Hematopoietic multipotent progenitor cell treated with erythropoietin and hydrocortisone succinate and interleukin-3 and kit ligand, for 8 days (in vitro differentiated cells): ENCODE measurements at places on chromosomes 7 and 10.

- peak; percentile 61 for DNase-seq
Observed at GRCh38 chr10:96587264-96588059, 650 bp upstream of the TM9SF3 start.

GRCh38 chr7:130490311-130490791 lies 1.5 kb upstream of the MEST start:
- DNase-seq, result no peak

DNA sequence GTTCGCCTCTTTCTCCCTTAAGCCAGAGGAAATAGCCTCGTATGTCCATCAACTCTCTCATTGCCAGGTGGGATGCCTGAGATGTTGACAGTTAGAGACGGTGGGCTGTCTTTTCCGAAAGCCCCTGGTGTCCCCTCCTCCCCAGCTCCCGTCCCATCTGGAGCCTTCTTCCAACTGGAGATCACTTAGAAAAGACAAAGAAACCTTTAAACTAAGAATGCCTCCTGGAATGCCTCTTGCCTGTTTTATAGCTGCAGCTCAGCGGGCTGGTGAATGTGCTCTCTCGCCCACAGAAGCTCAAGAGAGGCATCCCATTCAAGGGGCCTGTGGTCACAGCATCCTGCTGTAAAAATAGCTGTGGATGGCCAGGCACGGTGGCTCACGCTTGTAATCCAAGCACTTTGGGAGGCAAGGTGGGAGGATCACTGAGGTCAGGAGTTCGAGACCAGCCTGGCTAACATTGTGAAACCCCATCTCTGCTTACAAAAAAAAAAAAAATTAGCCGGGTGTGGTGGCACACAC lies 5.2 kb upstream of the MYL10 start:
- no peak for DNase-seq

- DNase-seq, result no peak
Observed at GRCh38 chr7:138435231-138435919, 24.7 kb upstream of the TRIM24 start.

DNA sequence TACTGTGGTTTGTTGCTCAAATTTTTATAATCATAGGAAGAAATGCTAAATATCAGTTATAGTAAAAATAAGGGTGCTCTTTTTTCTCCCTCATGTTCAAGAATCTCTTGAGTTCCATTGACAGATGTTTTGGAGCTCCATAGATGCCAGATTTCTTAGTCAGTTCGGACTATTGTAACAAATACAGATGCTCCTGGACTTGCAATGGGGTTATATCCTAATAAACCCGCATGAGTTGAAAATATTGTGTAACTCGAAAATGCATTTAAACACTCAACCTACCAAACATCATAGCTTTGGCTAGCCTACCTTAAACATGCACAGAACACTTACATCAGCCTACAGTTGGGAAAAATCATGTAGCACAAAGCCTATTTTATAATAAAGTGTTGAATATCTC lies 100.7 kb upstream of the CSTF2T start:
- no peak for DNase-seq

DNA sequence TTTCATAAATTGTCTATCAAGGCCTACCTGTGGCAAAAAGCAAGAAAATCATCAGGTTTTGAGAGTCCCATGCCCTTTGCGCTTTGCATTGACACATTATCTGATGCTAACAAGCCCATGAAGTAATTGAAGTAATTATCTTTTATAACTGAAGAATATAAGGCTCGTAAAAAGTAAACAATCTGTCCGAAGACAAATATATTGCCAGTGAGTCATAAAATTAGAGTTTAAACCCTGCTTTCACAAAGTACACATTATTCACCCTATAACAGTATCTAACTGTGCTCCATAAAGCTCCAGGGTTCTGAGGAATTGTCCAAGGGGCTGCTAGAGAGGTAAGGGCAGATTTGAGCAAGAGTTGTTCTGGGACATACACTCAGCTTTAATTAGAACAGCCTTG lies 102.3 kb upstream of the PPP1R3A start:
- DNase-seq, result no peak

DNA sequence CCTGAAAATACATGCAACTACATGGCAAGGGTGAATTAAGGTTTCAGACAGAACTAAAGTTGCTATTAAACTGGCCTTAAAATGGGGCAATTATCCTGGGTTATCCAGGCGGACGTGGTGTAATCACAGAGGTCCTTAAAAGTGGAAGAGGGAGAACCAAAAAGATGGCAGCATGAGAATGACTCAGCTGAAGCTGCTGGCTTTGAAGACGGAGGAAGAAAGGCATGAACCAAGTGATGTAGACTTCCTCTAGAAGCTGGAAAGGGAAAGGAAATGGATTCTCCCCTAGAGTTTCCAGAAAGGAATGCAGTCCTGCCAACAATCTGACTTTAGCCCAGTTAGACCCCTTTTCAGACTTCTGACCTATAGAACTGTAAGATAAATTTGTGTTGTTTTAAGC lies 27.0 kb upstream of the UBN2 start:
- no peak for DNase-seq

DNA sequence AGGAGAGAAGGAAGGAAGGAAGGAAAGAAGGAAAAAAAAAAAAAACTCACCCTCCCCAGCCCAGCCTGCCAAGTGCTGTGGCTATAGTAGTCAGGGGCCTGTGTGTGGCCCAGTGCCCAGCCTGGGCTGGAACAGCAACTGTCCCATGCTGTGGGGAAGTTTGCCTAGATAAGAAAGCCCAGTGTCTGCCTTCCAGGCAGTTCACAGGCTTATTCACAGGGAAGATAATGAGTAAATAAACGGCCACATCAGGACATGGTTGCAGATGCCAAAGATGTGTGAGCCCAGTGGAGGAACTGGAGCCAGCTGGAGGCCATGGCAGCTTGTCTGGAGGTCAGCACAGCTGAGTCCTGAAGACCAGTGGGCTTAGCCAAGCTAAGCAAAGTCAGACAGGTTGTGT lies 132.4 kb upstream of the FOXK1 start:
- peak; percentile 96 for DNase-seq

GRCh38 chr7:935164-935873 lies 19.2 kb downstream of the ADAP1 start:
- DNase-seq, result no peak

GRCh38 chr7:51187941-51188340 lies 128.7 kb downstream of the COBL start:
- DNase-seq, result no peak

- DNase-seq, result peak; percentile 87
Observed at GRCh38 chr7:1566687-1567048, 3.2 kb downstream of the PSMG3 start.

- DNase-seq, result peak; percentile 35
Observed at GRCh38 chr10:3784510-3785250, at the start of gene KLF6. Gene KLF6 (minus strand): TSS chr10:3785209. CDS start chr10:3785014, 195 bp downstream.

- no peak for DNase-seq
Observed at GRCh38 chr7:70098133-70098561, 499.9 kb downstream of the AUTS2 start.

DNA sequence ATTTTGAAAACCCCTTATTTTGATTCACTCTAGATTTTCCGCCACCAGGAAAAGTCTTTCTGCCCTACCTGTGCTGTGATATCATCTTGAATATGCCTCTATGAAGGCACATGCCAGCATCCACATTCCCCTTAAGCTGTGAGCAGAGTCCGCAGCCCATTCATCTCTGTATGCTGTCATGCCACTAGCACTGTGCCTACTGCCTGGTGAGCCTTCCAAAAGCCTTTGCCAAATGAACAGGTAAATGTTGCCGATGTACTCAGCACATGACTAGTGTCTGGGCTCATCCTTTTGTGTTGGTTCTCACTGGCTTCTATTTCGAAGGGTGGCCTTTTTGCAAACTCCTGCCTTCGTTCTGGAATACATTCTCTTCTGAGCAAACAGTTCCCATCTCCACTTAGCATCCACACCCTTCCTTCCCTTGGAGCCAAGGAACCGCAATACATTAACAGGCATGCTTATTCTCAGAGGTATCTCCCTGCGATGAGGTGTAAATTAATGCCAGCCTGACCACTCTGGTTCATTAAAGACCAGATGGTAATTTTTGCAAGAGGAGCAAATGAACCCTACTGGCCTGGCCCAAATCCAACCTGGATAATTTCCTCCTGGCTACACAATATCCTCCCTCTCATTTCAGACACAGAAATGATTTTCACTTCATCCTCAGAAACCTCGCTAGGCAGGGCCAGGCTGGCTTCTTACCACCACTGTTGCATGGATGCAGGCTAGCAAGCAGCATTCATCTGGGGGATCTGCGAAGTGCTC lies 339.7 kb upstream of the NFE2L3 start:
- no peak for DNase-seq
